ENCODE measurements at places on chromosomes 3 and 15.

DNA sequence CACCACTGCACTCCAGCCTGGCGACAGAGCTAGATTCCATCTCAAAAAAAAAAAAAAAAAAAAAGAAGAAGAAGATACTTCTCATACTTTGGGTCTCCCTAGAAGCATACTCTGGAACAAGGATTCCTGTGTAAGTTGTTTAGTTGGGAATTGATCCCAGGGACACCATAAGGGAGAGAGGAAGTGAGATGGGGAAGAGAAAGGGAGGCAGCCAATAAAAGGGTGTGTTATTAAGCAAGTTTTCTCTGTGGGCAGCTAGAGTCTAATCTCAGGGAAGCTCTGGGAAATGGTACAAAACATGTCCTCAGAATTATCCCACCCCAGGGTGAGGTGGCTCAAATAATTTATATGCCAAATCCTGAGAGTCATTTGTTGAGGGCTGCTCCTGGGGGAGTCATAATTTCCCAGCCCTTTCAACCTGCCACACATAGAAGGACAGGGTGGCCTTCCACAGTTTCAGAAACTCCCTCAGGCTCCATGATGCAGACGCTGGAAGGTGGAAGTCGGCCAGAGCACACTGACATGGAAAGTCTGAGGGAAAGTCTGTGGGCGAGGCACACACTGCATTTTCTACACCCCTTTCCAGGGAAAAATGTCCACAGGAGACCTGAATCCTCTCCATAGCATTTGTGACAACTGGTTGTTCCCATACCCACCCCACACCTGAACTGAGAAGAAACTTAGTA, 86.4 kb upstream of the SLC4A7 start:
- DNase-seq: no peak

GRCh38 chr3:174251681-174252080, 607.5 kb upstream of the NAALADL2 start:
- no peak for DNase-seq

- no peak for DNase-seq
Measured at GRCh38 chr15:100016632-100017031, 283.4 kb upstream of the LYSMD4 start.

GRCh38 chr3:105823149-105823867, 45.5 kb downstream of the CBLB start:
- no peak for DNase-seq

- DNase-seq: no peak
Measured at GRCh38 chr15:80549654-80550053, 145.5 kb upstream of the ABHD17C start.

GRCh38 chr15:54839379-54839778, 357.4 kb downstream of the RSL24D1 start:
- DNase-seq: no peak

- DNase-seq: no peak
Measured at GRCh38 chr3:59245859-59246501, 196.2 kb upstream of the CFAP20DC start.

- no peak for DNase-seq
Measured at GRCh38 chr3:108437439-108437838, 73.0 kb downstream of the MYH15 start.

DNA sequence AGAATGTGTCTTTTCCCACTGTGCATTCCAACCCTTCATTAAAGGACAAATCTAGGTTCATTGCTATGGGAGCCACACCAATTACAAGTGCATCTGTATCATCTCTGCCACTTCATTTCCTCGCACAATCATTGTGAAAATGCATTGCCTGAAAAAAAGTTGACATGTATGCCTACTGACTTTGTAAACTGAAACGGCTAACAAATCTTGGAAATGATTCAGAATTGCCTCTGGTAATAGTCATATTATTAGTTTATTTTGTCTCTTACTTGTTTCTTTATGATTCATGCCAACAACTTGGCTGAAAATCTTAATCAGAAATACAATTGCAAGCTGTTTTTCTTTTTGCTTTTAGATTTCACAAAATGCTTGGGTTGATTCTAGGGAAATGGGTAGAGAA, 497.1 kb downstream of the ZIC1 start:
- no peak for DNase-seq

DNA sequence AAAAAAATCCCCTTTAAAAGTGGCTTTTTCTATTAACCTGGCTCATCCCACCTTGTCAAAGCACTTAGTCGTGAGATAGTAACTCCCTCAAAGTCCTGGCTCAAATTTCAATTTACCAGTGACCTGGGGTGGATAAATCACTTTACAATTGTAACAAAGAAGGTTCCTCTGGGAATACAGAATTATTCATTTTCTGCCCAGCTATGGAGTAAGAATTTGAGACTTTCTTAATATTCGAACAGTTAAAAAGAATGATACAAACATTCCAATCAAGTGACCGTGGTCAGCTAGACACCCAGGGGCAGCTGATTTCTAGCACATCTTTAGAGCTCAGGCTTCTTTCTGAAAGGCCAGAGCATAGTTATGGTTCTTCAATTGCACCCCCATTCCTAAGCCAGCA, 291.0 kb upstream of the TGFBR2 start:
- no peak for DNase-seq

- no peak for DNase-seq
Measured at GRCh38 chr3:71247221-71247957, 336.1 kb downstream of the FOXP1 start.

- no peak for DNase-seq
Measured at GRCh38 chr15:98676586-98677270, 28.4 kb downstream of the IGF1R start.

DNA sequence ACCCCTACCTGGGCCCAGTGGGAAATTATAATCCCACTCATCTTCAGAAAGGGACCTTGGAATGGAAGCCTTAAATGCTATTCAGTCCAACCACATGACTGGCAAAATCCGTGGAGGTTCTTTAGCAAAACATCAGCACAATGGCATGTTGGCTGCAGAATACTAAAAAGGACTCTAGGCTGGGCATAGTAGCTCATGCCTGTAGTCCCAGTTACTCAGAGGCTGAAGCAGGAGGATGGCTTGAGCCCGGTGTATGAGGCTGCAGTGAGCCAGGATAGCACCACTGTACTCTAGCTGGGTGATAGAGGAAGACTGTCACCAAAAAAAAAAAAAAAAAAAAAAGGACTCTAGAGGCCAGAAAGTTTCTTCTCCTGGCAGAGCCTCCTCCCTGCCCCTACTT, 60.6 kb upstream of the RYK start:
- no peak for DNase-seq

GRCh38 chr15:101773496-101774100, 29.7 kb upstream of the OR4F6 start:
- no peak for DNase-seq

DNA sequence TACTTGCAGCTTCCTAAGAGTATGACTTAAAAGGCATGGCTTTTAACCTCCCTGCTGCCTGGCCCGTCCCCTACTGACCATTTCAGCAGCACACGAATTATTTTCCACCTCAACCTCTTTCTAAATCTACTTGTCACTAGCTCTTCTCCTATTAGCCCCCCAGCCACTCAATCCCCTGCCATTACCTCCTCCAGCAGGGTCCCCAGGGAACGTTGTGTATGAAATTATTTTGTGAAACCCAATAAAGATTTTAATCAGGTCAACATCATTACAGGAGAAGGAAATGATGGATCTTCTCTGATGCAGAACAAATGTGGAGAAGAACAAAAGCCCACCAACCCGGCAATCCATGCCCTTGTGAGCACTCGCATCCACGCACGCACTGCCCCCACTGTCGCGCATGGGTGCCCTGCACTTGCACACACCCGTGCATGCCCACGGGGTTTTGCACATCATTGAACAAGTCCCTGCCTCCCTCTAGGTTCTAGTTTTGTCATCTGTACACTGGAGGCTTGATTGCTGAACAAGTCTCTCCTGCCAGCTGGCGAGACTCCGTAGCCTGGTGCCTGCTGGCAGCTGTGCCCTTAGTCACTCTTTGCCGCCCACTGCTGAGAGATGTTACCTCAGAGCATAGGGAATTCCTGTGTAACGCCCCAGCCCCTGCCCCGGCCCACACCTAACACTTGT, 51.6 kb downstream of the LINGO1 start:
- DNase-seq: no peak

DNA sequence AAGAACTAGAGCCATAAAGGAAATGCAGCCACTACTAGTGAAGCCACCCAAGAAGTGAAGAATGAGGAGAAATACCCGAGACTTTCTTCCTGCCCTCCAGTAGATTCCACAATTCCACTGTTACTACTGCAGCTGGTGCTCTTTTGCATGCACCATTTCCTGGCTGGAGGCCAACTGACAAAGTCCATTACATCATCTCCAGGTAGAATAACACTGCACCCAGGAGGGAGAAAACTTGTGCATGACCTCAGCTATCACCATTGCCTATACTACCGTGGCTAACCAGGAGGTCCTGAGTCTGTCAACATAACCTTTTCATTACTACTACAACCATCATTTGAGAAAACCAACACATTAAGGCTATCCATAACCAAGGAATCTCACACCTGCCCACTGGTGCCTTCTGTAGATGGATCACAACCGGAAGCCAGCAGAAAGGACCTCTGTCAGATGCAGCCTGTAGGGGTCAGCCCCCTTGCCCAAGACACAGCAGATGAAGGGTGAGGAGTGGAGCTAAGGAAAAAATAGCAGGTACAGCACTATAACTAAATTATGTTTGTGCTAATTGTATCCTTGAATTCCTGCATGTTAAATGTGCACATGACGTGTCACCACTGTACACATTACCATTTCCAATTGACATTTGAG, 200.8 kb upstream of the C2CD4B start:
- DNase-seq: no peak

GRCh38 chr15:76184650-76185035, 124.9 kb downstream of the TMEM266 start:
- DNase-seq: no peak

GRCh38 chr3:3851621-3852323, 52.5 kb downstream of the LRRN1 start:
- DNase-seq: no peak

DNA sequence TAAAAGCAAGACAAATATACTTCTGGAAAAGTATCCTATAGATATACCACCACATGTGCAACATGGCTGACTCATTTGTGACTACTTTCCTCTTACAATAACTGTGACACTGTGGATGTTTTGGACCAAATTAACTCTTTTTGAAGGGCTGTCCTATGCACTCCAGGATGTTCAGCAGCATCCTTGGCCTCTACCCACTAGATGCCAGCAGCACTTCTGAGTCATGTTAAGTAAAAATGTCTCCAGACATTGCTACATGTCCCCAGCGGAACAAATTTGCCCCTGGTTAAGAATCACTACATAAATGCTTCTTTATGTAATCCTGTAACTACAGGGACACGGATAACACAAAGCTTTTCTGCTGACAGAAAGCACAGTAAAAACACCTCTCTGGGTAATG, 32.0 kb downstream of the RUVBL1 start:
- DNase-seq: no peak

DNA sequence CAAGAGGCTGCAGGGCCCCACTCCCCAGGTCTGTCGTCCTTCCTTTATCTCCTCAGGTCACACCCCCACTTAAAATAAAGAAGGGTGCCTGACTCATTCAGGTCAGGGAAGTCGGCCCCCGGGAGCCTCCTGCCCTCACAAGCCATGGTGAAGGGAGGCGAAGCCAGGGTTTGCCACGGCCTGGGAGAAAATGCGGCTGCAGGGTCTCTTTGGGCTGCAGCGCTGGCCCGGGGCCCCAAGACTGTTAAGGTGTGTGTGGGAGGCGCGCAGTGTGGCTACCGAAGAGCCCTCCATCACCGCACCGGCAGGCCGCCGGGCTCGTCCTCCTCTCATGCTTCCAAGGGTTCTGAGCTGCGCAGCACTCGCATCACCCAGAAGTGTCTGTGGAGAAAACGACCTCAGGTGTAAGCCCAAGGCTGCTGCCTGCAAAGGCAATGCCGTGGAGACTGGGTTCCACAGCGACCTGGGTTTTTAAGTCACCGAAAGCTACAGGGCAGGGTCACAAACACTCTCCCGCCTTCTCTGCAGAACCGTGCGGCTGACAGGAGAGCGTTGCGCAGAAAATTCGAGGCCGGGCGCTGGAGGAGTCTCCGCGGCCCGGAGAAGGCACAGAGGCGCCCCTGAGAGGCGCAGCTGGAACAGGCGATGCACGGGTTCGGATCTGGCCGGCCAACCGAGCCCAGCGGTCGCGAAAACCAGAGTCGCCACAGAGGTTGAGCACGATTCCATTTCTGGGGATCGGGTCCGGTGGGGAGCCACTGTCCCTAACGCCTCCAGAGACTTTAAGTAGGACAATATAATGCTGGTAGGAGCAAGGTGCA, 8.7 kb downstream of the FOXL2 start:
- no peak for DNase-seq

DNA sequence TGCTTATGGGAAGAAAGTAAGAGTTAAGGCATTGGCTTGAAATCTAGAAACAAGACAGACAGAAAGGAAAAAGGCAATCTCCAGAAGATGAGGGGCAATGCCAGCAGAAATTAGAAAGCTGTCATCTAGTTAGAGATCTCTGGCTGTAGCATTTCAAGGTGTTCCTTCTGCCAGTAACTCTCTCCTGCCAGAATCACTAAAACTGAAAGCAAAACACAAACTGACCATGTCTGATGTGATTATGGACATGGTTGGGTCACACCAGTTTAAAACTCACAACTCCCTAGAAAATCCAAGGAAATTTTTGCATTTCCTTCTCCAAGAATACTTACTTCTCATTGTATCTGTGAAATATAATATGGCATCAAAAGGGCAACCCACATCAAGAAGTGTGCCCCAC, 82.9 kb downstream of the LDHAL6B start:
- no peak for DNase-seq

DNA sequence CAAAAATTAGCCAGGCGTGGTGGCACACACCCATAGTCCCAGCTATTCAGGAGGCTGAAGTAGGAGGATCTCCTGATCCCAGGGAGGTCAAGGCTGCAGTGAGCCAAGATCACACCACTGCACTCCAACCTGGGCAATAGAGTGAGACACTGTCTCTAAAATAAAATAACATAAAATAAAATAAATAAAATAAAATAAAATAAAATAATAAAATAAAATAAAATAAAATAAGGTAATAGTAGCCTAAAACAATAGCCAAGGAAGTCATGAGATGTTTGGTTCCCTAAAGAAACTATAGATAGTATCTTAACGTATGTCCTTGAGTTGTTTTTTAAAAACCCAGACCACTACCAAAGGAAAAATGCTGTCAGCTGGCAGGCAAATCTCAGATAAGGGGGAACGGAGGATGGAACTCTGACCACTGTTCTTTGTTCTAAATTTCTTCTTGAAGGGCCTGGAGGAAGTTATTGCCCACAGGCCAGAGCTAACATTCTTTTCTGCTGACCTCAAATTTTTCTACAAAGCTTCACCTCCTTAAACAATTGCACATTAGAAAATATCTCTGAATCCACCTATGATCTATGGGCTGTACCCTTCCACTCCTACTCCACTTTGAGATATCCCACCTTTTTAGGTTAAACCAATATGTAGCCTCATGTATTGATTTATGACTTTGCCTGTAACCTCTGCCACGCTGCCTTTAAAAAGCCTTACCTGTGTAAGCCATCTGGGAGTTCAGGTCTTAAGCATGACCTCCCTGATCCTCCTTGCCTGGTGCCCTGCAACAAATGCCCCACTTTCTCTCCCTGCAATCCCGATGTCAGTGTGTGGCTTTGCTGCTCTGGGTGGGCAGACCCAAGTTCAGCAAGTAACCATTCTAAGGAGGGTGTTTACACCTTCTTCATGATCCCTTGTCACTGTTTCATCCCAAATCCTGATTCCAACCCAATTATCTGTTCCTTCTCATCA, 126.2 kb upstream of the BHLHE40 start:
- no peak for DNase-seq

GRCh38 chr3:29183346-29184087, 97.4 kb upstream of the RBMS3 start:
- no peak for DNase-seq

GRCh38 chr3:195847055-195847950, 35.6 kb upstream of the MUC4 start:
- no peak for DNase-seq

Data from stimulated activated CD4-positive, alpha-beta T cell treated with anti-CD3 and anti-CD28 coated beads, Interleukin-12 subunit alpha, Interleukin-12 subunit beta, amount 100 ng/mL, for 48 hours (primary cell).